CD4-positive, alpha-beta T cell (primary cell): ENCODE measurements at places on chromosomes 6 and 20. TPM values are rescaled to one million over a fixed set of nuclear protein-coding genes. Genes with fewer than 3 reads are reported as not detected.

GRM1 gene
- total RNA-seq: not detected

CENPQ gene
- total RNA-seq: 0.30 TPM

TPMT gene
- total RNA-seq: 3.3 TPM

HLA-F gene
- total RNA-seq: 560 TPM

PRL gene
- total RNA-seq: not detected

OOEP gene
- total RNA-seq: 0.38 TPM

DACT2 gene
- total RNA-seq: not detected

WFDC12 gene
- total RNA-seq: not detected

NPEPL1 gene
- total RNA-seq: 61.1 TPM

PTCRA gene
- total RNA-seq: not detected
